AG20443 (cell line): ENCODE measurements at places on chromosomes 6 and 20.

- no peak for DNase-seq
Observed at GRCh38 chr20:55067158-55067825, 591.9 kb downstream of the DOK5 start.

GRCh38 chr6:29499704-29500103 is 11.9 kb upstream of the MAS1L start:
- DNase-seq: no peak

DNA sequence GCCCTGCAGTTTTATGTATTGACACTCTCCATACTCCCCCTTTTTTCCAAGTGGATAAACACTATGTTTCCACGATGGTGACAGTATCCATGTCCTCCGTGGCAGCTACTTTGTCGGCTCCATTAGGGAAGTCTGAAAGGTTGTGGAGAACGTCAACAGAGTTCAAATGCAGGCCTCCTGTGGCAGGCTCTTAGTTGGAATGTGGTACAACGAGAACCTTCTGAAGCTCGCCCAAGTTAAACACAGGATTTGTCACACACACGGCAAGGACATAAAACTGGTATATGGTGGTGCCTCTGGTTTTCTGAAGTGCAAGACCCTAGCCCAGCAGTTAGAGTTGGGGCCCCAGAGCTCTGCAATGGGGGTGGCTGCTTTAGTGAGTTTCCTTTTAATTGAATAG is 187.0 kb upstream of the TAB2 start:
- DNase-seq: no peak

DNA sequence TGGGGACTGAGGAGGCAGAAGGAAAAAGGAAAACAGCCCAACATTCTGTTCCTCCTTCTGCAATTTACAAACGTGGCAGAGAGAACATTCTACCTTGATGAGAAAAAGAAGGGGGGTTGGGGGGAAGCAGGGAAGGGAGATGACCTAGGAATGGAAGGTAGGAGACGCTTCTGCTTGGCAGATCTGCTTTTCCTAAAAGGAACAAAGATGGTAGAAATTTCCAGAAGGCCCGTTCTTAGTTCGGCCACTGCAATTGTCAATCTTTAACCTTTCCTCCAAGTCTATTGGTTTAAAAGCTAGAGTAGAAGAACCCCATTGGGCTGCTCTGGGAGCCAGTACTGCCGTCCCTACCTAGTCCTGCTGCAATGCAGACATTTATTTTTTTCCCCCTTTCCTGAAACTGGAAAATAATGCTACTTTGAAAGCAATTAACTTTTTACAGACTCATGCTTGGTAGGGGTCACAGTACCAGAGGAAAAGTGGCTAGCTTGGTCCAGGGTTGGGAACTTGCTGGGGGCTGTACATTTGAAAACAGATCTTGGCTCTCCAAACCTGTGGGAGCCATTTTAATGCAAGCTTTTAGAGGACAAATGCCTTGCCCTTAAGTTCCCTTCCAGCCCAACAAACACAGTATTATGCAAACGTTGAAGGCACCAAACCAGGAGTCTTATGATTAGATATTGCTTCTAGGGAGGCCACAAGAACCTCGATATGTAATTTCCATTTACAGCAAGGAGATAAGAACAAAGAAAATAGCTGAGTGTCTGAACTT is 2.6 kb downstream of the ZMYND8 start:
- DNase-seq: no peak

- DNase-seq: no peak
Observed at GRCh38 chr6:56396435-56396834, 149.1 kb upstream of the COL21A1 start.

DNA sequence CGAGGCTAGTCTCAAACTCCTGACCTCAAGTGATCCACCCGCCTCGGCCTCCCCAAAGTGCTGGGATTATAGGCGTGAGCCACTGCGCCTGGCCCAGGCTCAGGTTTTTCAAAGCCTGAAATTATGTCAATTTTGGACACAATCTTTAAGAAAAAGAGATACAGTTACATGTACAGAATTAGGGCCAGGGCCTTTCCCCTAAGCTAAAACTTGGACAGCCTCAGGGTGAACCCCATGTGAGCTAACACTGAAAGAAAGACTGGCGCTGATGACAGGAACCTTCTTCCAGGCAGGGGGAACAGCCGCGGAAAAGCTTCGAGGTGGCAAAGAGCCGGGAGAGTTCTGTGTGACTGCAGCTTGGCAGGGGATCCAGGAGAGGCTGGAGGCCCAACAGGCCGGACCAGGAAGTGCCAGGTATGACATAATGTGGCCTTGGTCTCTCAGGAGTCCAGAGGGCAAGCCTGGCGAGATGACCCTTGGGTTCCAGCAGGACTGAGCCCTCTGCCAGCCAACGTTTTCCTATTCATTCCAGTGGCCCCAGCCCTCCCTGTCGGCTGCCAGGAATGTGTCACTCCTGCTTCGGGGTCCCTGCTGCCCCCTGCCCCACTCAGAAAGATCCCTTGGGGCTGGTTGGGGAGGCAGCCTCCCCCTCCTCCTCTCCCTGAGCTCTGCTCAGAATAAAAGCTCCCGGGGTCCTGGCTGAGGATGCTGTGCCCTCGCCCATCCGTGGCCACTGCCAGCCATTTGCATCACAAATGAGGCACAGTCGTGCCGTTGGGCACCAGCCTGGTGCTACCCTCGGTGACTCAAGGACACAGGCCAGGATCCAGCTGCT is 37.3 kb downstream of the RBM38 start:
- DNase-seq: no peak
